Stimulated activated naive CD4-positive, alpha-beta T cell (primary cell): ENCODE measurements at places on chromosomes 1 and 21.

DNA sequence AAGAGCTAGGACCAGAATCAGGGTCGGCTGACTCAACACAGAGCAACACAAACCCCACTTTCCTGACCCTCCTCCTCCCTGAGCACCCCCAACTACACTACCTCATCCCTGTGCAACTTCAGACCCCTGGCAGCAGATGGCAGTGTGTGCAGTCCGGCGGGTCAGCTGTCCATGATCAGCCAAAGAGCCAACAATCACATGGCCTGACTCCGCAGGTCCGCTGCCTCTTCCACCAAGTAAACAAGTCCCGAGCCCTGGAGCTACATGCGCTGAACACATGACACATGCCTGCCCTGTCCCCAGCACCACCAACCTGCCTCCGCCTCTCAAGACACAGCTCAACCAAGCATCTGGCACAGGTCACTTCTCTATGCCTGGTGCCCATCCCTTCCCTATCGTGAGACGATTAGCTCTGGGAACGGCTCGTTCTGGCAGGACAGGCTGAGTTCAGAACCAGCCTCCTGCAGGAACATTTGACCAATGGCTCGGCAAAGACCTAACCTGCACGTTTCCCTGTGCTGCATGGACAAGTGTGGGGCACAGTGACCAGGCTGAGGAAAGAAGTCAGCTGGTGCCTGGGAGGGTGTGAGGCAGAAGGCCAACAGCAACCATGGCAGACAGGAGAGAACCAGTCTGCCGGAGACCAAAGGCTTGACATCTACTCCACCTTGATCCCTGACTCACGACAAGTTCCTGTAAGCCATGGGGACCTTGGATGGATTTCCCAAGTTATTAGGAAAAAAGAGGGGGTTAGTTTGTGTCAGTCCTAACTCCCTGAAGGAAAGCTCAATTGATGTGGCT, 60.3 kb downstream of the CD46 start:
- no peak for DNase-seq

DNA sequence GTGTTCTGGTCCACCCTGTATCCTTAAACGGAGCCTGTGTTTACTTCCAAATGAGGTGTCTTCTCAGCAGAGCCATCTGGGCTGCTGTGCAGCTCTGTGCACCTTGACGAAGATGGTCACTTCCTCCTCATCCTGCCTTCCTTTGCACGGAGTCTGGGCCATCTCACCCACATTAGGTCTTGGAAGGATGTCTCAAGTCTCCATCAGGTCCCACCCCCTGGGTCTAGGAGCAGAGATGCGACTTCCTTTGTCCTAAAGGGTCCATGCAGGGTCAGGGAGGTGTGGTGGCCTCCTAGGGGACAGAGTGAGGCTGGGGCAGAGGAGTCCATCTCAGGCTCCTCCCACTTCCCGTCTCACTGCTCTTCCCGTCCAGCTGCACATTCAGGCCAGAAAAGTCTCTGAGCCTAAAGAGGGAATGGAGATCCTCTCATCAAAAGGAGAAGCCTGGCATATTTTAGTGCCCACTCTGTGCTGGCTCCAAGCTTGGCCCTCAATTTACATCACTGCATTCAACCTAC, 209.2 kb downstream of the MATN1 start:
- DNase-seq, result no peak

GRCh38 chr1:10586125-10586524, 111.4 kb downstream of the PEX14 start:
- DNase-seq, result no peak

GRCh38 chr1:210754878-210755665, 378.9 kb downstream of the KCNH1 start:
- DNase-seq, result no peak

GRCh38 chr1:56630786-56631185, 14.3 kb upstream of the PRKAA2 start:
- no peak for DNase-seq

- DNase-seq, result no peak
These were observed 797 bp upstream of the RSPH1 start for GRCh38 chr21:42496839-42497202.

DNA sequence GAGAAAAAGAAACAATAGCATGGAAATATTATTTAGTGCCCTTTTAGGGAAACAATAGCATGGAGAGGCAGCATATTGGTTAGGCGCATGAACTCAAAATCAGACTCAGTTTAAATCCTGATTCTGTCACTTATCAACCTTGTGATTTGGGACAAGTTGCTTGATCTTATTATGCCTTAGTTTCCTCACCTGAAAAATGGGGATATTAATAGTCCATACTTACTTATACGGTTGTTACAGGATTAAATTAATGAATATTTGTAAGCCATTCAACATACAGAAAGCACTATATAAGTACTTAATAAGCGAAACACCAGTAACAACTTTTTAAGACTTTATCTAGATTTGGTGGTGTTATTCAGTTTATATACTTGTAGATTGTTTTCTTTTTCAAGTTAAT, 1.2 kb downstream of the TSEN15 start:
- no peak for DNase-seq

DNA sequence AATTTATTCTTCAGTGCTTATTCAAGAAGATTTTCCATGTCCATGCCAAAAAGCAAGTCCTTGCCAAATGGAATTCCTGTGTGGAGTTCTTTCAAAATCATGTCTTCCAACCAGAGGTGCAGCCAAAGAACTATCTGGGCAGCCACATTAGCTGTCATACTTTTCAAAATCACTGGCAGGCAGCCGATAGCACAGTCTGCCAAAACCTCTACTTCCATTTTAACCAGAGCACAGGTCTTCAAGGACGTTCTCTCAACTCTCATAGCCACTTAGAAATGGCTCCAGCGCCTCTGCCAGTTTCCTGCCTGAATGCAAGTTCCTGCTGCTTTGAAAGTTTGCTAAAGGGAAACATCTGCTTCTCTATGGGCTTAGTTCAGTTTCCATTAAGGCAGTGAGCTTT, 975.7 kb upstream of the ADGRL4 start:
- no peak for DNase-seq

GRCh38 chr1:53378061-53378460, 50.2 kb upstream of the LRP8 start:
- DNase-seq, result no peak

- DNase-seq, result no peak
These were observed 532.5 kb upstream of the ADGRL4 start for GRCh38 chr1:79539001-79539400.

GRCh38 chr1:39500862-39501389, 9.5 kb downstream of the BMP8A start:
- no peak for DNase-seq

DNA sequence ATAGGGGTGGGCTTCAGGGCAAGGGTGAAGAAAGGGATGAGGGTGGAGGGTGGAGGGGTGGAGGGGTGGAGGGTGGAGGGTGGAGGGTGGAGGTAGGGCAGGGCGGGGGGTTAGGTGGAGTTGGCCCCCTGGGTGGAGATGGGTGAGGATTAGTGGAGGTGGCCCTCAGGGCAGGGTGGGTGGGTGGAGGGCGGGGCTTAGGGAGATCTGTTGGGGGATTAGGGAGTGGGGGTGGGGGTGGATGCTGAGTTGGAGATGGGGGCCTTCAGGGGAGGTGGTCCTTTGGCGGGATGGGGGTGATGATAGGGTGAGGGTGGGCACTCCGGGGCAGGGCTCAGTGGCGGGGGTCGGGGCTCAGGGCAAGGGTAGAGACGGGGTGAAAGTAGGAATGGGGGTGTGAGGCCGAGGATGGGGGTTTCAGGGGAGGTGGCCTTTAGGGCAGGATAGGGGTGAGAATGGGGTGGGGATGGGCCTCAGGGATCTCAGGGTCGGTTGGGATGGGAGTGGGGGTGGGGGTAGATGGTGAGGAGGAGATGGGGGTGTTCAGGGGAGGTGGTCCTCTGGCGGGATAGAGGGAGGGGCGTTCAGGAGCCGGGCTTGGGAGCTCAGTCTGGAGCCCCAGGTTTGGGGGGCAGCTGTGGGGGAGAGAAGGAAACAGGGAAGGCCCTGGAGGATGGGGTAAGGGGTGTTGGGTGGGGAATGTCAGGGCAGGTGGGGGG, 800 bp upstream of the DNMT3L start:
- no peak for DNase-seq

GRCh38 chr1:63705078-63705477, 68.7 kb upstream of the ROR1 start:
- DNase-seq, result no peak

DNA sequence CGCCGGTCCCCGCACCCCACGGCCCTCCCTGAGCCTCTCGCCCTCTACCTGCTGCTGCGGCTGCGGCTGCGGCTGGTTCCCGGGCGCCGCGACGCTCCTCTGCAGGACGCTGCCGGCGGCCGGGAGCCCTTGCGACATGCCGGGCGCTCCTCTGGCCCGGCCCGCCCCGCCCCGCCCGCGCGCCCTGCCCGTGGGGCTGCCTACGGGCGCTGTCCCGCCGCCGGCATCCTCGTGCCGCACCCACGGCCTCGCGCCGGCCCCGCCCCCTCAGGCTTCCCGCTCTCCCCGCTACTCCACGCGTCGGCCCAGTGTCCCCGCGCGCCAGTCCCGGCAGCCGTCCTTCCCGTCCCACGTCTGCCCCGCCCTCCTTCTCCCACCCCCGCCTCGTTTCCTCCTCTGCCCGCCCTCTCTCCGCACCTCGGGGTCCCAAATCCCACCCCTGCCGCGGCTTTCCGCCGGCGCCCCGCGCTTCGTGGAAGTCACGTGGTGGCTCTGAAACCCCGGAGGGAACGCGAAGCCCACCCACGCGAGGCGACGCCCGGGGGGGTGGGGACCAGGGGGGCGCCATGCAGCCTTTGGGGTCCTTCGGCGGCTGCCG, at the start of gene BATF3:
Gene BATF3 (minus strand): TSS at position 216 of the 598 bp plus-strand sequence. CDS start 78 bp downstream, at position 138.
- peak; percentile 27 for DNase-seq
